ENCODE measurements at places on chromosomes 4 and X.

- no peak for DNase-seq
These were observed 73.2 kb upstream of the NKX1-1 start for GRCh38 chr4:1479454-1479853.

DNA sequence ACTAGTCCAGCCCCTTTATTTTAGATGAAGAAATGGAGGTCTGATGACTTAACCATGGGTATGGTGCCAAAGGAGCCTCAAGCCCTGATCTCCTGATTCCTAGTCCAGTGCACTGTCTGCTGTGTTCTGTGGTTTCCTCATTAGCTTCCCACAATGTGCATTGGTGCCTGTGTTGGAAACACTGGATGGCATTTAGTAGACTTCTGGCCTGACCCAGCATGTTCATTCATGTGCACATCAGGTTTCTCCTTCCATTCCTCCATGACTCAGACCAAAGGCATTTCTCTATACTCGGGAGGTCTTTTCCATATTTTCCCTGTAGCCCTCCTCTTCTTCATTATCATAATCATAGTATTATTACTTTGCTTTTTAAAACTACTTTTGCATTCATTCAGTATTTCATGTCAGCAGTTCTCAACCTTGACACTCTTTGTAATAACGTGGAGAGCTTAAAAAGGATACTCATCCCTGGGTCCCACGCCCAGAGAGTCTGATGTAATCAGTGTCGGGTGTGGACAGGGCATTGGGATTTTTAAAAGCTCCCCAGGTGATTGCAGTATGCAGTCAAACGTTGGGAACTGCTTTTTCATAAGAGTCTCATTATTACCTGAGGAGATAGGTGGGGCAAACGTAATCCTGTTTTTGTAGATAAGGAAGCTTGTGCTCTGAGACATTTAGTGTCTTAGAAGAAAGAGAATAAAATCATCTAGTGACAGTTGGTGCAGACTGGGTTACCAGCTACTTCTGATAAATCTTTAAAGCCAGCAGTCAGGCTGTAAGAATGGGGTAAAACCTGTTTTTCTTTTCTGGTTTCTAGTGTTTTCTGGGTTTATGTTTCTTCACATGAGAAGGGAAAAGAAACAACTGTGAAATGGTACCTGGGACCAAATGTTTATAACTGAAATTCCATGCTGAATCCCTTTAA lies 40.9 kb upstream of the XK start:
- no peak for DNase-seq

DNA sequence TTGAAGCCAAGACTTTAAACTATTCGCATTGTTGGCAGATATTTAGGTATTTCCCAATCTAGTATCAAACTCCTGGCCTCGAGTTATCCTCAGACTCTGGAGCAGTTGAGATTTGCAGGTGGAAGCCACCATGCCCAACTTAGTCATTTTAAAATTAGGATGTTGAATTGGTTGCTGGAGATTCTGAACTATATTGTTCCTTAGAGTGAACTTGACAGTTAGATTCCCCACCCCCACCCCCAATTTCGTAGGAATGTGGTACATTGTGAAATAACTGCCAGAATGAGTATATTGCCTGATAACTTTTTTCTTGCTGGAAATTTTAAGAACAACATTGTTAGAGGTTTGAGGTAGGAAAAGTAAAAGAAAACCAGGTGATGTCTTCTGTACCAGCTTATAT lies 2.3 kb downstream of the NOCT start:
- no peak for DNase-seq

DNA sequence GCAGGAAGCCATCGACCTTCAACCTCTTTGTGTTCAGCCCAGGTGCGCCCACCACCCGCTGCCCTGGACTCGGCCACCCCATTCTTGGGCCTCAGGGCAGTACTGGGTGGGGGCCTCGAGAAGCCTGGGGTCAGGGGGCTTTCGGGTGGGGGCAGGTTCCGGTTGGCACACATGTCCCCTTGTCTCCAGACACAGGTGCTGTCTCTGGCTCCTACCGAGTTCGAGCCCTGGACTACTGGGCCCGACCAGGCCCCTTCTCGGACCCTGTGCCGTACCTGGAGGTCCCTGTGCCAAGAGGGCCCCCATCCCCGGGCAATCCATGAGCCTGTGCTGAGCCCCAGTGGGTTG lies 7.4 kb upstream of the FGFRL1 start:
- DNase-seq = no peak

- DNase-seq = no peak
These were observed 808.9 kb downstream of the RPA4 start for GRCh38 chrX:97692575-97692974.

DNA sequence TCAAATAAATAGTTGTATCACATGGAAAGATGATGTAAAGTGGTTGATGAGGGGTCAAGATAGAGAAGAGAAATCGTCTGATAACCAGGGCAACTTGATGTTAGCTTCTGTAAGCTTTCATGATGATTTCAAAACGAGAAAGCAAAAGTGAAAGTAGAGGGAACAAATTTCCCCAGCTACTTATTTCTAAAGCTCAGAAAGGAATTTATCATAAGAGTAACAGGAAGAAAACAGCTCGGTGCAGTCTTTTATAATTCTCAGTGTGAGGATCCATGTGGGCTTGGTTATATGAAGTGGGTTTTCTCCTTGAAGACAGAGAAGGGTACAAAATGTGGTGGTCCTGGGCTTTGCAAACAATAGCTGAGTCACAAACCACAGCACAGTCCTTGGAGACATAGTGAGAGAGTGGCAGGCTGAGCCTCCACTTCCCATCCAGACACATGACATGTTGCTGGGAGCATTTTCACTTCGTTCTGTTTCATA lies 32.1 kb upstream of the GLRA2 start:
- DNase-seq = no peak

DNA sequence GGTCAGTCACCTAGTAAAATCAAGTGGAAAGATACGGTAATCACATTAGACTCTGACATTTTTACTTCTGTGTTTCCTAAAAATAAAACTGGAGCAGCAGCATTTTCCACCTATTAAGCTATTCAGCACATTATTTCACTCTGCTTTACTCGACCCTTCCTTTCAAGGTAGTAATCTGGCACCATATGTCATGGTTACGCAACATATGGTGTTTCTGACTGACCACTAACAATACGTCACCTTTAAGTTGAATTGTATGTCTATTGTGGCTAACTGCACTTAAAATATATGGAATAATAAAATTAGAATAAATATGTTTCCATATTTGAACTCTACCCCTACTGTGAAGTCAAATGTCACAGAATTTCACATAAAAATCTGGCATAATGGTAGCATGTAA lies 168.8 kb downstream of the CDS1 start:
- DNase-seq = no peak

DNA sequence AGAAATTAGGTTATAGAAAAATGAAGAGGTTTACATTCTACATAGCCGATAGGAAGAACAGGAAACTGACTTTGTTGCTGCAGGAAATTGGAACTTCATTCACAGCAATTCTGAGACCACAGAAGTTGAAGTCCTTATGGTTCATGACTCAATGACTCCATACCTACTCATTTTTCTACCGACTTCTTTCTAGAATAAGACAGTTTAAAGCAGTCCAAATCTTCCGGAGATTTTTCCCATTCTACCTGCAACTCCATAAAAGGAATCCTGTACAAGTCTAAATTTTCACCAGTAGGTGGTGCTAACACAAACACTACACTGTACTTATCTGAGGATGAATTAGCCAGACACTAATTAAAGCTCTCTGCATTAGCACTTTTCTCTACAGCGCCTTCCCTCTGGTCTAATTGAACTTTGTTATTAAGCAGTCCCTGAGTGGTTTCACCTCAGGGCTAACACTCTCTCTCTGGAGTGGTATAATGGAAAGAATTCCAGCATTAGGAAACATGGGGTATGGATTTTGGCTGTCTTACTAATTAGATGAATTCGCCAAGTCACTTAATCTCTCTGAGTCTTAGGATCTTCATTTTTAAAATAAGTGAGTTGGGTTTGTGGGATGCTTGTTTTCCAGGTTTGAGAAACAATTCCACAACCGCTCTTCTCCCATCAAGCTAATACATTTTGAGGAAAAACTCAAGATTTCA lies 167.9 kb downstream of the SMIM20 start:
- DNase-seq = no peak

GRCh38 chrX:53116101-53116500 lies 22.2 kb downstream of the KANTR start:
- no peak for DNase-seq

- DNase-seq = no peak
These were observed 19.8 kb upstream of the CD38 start for GRCh38 chr4:15758294-15758693.

- DNase-seq = no peak
These were observed 909.4 kb downstream of the FSTL5 start for GRCh38 chr4:161254375-161254774.

DNA sequence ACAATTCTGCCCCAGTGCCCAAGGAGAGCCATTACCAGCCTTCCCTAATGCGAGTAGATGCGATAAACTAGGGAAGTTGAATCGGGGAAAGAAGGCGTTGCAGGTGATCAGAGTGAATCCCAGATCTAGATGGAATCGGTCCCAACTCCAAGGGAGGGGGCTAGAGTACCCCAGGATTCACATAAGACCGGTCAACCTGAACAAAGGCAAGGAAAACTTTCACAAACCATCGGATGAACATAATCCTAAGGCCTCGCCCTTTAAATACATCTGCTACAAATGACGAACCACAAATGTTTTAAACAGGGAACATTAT lies 11.2 kb upstream of the ZCCHC13 start:
- no peak for DNase-seq

- DNase-seq = no peak
These were observed 9.2 kb upstream of the SORCS2 start for GRCh38 chr4:7183161-7183560.

- no peak for DNase-seq
These were observed 45.8 kb downstream of the LDB2 start for GRCh38 chr4:16852644-16853043.

DNA sequence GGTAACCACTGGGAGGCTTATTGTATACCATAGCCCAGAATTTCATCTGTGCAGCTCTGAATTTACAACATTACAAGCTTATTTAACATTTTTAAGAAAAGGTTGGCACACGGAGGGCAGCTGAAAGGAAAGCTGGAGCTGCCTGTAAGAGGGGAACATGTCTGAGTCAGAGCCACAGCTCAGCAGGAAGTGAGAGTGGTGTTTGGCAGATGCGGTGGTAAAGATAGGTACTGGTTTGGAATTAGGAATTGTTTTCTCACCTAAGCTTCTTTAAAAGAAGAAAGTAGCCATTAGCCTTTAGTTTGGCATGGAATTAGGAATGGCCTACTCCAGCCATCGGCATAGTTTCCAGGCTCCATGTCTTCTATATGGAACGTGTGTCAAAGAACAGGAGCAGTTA lies 172.5 kb upstream of the ANXA3 start:
- no peak for DNase-seq

GRCh38 chrX:68823413-68824151 lies 5.2 kb upstream of the EFNB1 start:
- DNase-seq = no peak

- no peak for DNase-seq
These were observed 55.7 kb downstream of the TBC1D14 start for GRCh38 chr4:6965329-6965728.

GRCh38 chr4:85815796-85816459 lies 341.0 kb downstream of the ARHGAP24 start:
- no peak for DNase-seq

- DNase-seq = no peak
These were observed 98.0 kb upstream of the MAP9 start for GRCh38 chr4:155474758-155475157.

DNA sequence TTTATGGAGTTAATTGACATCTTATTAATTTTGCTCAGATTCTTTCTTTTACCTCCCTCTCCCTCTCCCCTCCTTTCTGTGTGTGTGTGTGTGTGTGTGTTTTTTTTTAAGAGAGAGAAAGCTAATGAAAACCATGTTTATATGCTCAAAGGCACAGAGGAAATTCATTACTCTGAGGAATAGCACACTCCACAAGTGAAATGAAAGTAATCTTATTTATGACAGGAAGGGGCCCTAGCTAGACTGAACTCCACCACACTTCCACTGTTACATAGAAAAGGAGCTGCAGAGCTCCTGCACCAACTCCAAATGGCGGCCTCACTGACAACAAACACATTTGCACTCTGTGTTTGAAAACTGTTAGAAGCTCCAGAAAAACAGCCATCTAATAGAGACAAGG lies 150.6 kb downstream of the RASL11B start:
- DNase-seq = no peak

DNA sequence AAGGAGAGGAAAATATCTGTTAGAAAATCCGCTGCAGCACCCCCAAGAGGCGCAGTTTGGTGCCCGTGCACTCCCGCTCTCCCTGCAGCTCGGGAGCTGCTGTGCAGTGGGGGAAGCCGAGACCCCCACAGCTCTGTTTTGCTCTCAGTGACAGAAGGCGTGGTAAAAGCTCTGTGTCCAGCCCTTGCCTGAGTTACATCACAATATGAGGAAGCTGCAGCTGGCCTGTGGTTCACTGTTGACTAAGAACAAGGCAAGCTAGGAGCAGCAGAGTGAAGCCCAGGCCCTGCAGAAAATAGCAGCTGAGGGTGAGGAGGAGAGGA lies 88.5 kb upstream of the ADRA2C start:
- no peak for DNase-seq

DNA sequence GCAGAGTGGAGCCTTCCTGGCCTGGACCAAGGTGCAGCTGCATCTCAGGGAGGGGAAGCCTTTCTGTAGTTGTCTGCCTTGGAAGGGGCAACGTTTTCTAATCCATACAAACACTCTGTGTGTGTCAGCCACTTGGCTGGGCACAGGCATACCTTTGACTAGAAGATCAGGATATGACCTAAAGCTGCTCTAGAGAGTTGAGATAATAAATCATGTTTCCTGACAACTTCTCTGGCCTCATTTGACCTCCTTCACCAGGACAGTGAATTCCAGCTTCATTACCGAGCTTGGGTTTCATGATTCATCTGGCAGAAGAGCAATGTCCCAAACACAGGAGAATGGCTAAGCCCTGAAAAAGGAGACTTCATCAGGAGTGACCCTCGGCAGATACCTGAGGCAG lies 89.6 kb upstream of the KIT start:
- DNase-seq = no peak

- no peak for DNase-seq
These were observed 136.4 kb upstream of the NDST4 start for GRCh38 chr4:115249808-115250207.

DNA sequence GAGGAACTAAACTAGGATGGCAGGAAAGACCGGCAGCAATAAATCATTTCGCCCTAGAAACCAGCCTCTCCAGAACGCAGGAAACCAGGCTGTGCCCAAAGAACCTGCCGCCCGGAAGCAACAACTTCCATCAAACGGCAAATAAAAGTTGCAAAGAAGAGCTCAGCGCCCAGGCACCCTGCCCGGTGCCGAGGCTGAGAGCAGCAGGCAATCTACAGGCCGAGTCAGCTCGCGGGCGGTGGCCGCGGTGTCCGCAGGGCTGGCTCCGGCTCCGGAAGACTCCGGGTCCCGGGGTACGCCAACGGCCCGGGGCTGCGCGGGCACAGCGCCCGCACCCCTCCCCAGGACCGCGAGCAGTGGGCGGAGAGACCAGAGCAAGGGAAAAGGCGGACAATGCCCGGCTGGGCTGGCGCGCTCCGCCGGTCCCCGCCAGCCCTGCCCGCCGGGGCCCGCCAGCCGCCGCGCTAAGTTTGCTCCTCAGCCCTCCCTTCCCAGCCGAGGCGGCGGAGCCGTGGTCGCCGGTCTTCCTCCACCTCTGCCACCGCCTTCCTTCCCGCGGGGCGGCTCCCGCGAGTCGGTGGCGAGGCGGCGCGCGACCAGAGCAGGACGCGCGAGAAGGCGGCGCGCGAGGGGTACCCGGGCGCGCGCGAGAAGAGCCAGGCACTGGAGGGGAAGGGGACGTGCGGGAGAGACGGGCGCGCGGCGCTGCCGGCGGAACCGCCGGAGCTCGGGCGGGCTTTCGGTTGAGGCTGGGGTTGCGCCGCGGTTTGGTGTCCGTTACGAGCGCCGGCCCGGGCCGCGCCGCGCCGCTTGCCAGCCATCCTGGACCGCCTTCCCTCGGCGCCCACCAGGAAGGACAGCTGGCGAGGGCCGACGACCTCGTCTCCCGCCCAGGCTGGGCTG lies 733 bp downstream of the FRYL start:
- DNase-seq = peak; percentile 34
